SW 1271 (cell line): ENCODE measurements at places on chromosomes 11 and 22.

DNA sequence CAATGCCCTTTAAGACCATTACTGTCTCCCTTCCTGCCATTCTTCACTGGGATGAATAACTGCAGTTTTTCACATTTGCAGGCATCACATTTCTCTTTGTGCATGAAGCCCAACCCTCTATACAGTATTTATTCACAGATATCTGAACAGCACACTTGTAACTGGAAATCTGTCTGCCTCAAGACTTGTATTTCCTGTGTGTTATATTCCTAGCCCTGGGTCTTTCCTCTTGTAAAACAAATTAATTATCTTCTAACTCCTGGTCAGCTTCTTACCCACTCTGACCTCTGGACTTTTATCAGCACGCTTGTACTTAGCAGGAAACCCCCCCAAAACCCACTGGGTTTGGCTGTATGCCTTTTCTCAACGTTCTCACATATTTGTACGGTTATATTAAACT is 2.0 kb downstream of the CSRP3 start:
- DNase-seq, result no peak

- no peak for DNase-seq
Observed at GRCh38 chr11:62150887-62151736, 27.3 kb downstream of the INCENP start.

- no peak for DNase-seq
Observed at GRCh38 chr22:20762233-20762796, 11.6 kb upstream of the SERPIND1 start.

DNA sequence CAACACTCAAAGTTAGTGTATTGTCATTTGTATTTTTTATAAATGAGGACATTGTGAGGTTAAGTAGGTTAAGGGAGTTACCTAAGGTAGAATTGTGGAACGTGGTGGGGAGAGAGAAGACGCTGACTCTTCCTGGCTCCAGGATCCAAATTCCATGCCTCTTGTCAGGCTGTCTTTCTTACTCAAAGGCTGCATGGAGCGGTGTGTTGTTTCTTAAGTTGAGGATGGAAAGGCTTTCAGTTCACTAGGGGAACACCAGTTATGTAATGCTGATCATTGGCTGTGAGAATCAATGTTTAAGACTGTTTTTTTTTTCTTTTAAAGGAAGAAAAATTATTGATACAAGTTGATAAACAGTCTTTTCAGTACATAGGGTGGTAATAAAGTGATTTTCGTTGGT is 2.9 kb downstream of the UBE2L3 start:
- no peak for DNase-seq

- DNase-seq, result no peak
Observed at GRCh38 chr11:71098776-71099175, 153.6 kb downstream of the SHANK2 start.

- no peak for DNase-seq
Observed at GRCh38 chr22:17950651-17951214, 73.6 kb downstream of the MICAL3 start.

- no peak for DNase-seq
Observed at GRCh38 chr11:2399488-2400068, 972 bp upstream of the TSSC4 start.
